Mucosa of descending colon (tissue), 3 donors: ENCODE measurements at places on chromosomes 12 and 14. TPM values are rescaled to one million over a fixed set of nuclear protein-coding genes. Genes with fewer than 3 reads are reported as not detected.

GRCh38 chr12:617304-617915 is 45.8 kb downstream of the NINJ2 start:
- peak; percentile 31 for DNase-seq

- no peak for DNase-seq
Observed at GRCh38 chr14:25943329-25943728, 654.5 kb downstream of the NOVA1 start.

DNA sequence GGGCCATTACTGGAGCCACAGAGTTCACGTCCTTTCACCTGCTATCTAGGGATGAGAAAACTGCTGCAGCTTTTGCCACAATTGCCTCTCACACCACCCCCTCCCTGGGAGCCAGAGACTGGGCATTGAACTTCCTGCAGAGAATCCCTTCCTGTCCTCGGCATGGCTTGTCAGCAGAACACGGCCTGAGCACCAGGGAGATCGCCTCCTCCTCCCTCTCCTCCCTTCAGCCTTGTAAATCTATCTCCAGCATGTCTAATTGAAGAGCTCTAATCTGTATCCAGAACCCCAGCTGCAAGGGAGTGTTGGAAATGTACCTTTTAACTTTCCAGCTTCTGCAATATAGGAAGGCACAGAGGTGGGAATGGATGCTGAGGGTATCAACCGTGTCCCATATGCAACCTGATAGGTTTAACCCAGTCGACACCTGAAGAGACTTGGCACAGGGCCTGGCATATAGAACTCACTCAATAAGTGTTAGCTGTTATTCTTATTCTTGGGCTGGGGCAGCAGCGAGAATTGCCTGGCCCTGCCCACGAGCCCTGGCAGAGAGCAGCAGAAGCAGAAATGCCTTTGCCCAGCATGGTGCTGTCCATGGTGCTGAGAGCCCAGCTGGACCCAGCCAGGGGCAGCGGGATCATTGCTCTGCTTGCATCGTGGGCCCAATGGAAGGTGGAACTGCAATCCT is 26.8 kb downstream of the TMEM63C start:
- DNase-seq, result peak; percentile 84

DNA sequence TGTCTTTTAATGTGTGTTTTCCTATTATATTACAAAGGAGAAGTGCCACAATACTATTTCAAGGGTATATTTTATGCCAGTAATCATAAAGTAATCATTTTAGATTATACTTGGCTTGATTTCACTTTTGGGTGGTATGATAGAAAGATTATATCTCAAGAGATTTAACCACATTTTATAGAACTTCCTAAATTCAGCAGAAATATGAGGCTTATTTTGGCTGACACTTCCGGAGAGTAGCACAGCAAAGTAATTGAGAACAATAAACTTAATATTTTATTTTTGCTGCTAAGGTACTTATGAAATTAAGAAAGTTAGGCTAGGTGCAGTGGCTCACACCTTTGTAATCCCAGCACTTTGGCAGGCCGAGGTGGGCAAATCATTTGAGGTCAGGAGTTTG is 319.1 kb downstream of the NPAS3 start:
- DNase-seq, result no peak

- DNase-seq, result no peak
Observed at GRCh38 chr12:71242511-71242910, 84.7 kb upstream of the TSPAN8 start.

DNA sequence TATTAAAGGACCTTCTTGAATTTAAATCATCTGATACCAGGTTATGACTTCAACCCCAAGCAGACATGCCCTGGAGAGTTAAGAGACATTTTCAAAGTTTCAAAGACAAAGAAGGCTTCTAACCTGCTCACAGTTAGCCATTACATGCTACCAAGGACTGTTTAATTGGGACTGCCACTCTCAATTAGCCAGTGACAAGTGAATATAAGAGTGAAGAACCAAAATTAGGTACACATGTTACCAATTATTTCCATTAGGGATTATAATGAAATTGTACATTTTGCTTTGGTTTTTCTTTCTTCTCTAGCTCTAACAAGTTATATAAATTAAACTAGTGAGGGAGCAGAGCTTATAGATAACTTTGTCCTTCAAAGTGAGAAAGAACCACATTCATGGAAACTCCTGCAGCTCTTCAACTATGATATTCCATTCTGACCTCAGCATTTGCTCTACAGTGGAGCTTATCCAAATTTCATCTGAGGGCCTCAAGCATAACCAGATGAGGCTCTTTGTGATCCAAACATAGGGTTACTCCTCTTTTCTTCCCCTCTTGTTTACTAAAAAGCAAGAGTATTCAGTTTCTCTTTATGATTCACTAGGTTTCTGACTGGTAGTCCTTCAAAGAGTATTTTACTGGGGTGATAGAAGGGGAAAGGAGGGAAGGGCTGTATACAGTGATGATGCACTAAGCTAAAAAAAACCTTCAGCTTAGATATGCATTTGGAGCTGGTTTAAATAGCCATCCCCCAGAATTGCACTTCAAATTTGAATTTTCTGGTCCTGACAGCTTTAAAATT is 91.3 kb downstream of the DUSP6 start:
- no peak for DNase-seq

DNA sequence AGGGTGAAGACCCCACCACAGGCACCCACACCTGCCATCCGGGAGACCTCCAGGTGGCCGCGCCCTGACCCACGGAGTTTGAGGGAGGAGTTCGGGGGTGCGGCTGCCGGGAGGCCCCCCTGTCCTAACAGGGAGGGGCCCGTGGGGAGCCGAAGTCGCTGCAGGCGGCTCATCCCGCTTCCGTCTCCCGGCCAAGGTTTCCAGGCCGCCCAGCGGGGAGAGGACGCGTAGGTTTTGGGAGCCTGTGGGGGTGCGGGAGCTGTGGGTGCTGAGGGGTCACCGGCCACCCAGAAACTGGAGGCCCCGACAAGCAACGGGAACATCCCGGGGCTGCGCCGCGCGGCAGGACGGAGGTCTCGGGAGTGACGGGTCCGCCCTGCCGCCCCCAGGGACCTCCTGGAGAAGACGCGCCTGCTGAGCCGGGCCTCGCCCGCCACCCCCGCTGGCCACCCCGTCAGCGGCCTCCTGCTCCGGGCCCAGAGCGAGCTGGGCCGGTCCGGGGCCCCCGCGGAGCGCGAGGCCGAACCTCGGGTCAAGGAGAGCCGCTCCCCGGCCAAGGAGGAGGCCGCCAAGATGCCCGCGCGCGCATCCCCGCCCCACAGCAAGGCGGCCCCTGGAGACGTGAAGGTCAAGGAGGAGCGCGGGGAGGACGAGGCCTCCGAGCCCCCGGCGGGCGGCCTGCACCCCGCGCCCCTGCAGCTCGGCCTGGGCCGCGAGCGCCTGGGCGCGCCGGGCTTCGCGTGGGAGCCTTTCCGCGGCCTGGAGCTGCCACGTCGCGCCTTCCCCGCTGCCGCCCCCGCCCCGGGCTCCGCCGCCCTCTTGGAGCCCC is 27.6 kb downstream of the LRCOL1 start:
- DNase-seq, result no peak

DNA sequence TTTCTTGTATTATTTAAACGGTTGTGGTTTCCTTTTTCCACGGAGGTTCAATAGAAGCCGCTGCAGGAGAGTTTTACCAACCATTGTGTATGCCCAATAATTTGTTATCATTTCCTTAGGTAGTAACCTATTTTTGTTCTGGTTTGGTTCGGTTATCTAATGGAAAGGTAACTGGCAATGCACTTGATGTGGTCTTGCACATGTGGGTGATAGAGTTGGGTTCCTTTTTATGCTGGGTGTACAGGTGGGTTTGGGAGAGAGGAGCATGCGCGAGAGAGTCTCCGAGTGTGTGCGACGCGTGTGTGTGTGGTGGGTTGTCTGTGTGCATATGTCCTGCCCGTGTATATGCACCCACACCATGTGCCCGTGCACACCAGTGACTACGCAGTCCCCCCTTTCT is 102.7 kb upstream of the FKBP4 start:
- no peak for DNase-seq

- DNase-seq, result no peak
Observed at GRCh38 chr14:32404784-32405573, 75.9 kb downstream of the AKAP6 start.

GRCh38 chr12:53940443-53941014 is 1.9 kb downstream of the HOXC13 start:
- no peak for DNase-seq

DNA sequence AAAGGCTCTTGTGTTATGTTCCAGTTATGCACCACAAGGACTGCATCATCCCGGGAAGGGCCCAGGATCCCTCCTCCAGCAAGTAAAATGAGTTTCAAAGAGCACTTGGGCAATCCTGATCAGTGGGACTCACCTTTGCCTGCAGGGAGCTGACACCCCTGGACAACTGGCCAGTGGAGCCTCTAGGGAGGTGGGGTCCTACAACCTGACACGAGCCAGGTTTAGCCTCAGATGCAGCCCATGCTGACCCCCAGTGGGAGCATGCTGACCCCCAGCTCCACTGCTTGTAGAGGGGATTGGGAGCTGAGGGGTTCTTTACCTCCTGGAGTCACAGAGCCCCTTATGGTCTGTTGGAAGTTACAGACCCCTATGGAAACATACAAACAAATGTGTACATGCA is 365.8 kb downstream of the CACNA1C start:
- DNase-seq, result no peak

GRCh38 chr14:100256339-100256895 is 17.5 kb downstream of the YY1 start:
- DNase-seq, result no peak

DNA sequence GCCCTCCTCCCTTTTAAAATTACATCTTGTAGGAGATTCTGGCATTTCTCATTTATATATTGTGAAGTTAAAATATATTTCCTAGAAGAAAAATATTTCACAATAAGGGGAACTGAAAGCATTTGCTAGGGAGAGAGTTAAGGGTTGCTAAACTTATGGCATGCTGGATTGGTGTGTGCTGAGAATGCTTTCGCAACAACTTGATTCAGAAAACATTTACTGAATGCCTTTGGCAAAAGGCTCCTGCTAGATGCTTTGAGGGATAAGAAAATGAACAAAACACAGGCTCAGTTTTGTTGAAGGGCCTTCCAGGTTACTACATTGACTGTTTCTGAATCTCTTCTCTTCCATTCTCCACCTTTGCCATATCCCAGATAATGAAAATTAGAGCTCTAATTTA is 67.5 kb downstream of the DIP2B start:
- no peak for DNase-seq

- DNase-seq, result no peak
Observed at GRCh38 chr14:103416916-103417315, 31.7 kb downstream of the MARK3 start.

GRCh38 chr12:3083921-3084347 is 6.8 kb downstream of the TSPAN9 start:
- no peak for DNase-seq

DNA sequence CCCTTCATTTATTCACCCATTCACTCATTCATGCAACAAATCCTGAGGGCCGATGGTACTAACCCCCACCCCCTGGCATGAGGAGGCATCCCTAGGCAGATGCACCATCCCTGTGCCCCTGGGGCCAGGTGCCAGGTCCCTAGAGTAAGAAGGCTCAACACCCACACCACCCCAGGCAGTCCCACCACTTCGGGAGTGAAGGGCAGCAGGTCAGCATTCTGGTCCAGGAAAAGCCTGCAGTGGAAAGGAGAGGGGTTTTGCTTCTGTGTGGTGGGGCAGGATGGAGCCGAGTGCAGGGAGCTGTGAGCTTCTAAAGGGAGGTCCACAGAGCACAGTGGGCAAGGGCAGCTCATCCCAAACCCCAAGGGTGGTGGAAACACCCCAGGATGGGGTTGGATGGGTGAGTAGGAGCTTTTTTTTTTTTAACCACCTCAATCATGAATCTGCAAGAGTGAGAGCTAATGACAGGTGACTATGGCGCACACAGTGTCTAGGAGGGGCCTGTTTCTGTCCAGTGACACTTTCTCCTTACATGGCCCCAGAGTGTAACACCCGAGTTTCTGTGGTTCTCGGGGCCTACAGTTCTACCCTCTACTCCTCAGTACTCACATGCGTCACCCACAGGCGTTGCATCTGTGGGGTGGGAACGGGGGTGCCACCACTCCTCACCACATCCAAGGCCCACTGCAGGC is 414.3 kb downstream of the TMEM121 start:
- no peak for DNase-seq

DNA sequence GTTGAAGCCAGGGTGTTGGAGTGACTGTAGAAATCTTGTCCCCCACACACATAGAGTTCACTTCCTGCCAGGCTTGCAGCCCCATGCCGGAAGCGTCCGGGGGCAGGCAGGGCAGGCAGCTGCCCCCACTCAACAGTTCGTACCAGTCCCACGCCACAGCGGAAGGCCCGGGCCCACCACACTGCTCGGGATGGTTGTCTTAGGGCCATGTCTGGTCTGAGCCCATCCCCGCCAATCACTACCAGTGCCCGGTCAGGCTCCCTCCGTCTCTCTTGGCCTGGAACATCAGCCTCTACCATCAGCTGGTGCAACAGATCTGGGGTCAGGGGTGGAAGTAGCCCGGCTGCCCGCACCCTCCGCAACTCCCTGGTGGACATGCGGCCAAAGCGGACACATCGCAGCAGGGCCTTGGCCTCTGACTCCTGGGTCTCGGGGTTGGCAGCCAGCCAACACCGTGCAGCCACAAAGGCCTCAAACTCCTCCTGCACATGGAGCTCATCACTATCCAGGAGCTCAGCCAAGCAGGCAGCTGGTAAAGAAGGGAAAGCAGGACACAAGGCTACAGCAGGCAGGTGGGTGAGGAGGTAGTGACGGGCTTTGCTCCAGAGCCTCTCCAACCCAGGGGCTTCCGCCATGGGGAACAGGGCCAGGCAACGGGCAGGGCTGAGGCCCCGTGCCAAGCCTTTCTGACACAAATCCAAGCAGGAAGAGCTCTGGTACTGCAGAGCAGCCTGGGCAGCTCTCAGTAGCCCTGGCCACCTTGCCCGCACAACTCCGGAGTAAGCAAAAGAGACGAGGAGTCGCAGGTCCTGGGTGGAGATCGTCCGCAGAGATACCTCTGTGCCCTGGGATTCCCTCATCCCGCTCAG is 5.9 kb downstream of the KLHL33 start:
- DNase-seq, result peak; percentile 78

GRCh38 chr12:53939141-53940108 is 794 bp downstream of the HOXC13 start:
- DNase-seq, result no peak

- DNase-seq, result no peak
Observed at GRCh38 chr12:3463921-3464320, 27.1 kb upstream of the PRMT8 start.

GRCh38 chr12:122982477-122982815 is 2.0 kb downstream of the ARL6IP4 start:
- DNase-seq, result no peak

DNA sequence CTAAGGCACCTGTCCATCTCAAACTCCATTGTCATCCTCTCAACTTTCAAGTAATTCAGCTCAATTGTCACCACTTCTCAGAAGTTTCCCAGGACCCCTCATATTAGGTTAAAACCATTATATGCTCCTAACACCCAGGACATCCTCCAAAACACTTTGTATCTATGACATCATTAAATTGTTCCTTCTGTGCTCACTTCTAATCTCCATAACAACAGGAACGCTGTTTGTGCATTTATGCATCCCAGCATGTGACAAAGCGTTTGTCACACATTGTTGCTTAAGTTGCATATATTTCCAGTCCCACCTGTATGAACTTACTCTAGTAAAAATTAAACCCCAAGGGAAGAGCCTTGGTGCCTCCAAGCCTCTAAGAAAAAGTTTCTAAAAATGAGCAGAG is 133.9 kb downstream of the TBX5 start:
- DNase-seq, result no peak

Gene ARHGAP9
- 18.5 TPM for total RNA-seq

Gene GDF3
- not detected for total RNA-seq

Gene SPRING1
- 53.6 TPM for total RNA-seq

Gene RNU6-7
- not detected for total RNA-seq

Gene TIMELESS
- total RNA-seq, result 8.4 TPM

Gene ANO2
- 0.58 TPM for total RNA-seq
